ENCODE measurements at places on chromosomes 3 and 15. TPM values are rescaled to one million over a fixed set of nuclear protein-coding genes. Genes with fewer than 3 reads are reported as not detected.
A peak's percentile ranks its signal among the peaks of the same experiment; 100 is the strongest.

Gene CFAP44
- 2.7 TPM for total RNA-seq

Gene GADL1
- not detected for total RNA-seq

Gene BCL2A1
- 111 TPM for total RNA-seq

Gene MIX23
- 126 TPM for total RNA-seq

Gene TBC1D2B
- 62.3 TPM for total RNA-seq

Gene CELF6
- 0.21 TPM for total RNA-seq

Gene RAMAC
- total RNA-seq = 26.4 TPM

Gene TAGLN3
- total RNA-seq = 0.33 TPM

Gene SMCO1
- total RNA-seq = not detected

Gene ATP13A5
- not detected for total RNA-seq

DNA sequence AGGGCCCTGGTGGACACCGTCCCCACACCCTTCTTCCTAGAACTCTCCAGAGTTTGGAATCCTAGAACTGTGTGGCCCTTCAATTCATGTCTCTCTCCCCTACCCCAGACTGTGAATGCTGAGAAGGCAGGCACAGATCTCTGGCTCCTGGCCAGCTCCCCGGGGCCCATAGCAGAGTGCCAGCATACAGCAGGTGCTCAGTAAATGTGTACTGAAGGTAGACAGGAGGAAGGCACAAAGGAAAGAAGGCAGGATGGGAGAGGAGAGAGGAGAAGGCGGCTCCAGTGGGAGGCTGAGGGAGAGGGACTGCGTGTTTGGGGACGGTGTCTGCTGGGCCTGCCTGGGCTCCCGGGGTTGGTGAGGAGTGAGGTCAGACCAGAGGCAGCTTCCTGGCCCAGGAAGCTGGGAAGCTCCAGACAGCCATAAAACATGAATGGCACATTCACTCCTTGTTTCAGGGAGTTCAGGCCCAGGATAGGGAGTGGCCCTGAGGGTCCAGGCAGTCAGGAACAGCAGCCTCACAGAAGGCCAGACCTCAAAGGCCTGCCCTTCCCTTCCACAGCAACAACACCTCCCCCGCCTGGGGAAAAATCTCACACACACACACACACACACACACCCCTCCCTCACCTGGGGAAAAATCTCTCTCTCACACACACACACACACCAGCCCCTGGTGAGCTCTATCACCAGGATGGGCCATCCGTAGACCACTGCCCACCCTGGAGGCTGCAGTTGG lies 137.1 kb upstream of the PRR20G start:
- no peak overlapping the region for H3K27ac ChIP-seq
- no peak overlapping the region for H3K4me3 ChIP-seq
- peaks cover 10% of the 10 kb centered on the region for H3K27me3 ChIP-seq
- no peak for DNase-seq

GRCh38 chr3:172347895-172348679 lies 100.2 kb downstream of the GHSR start:
- H3K4me1 ChIP-seq = peaks cover 6% of the 10 kb centered on the region
- peaks cover 14% of the 10 kb centered on the region for H3K36me3 ChIP-seq
- H3K27ac ChIP-seq = no peak overlapping the region
- no peaks in the 10 kb centered on the region for H3K27me3 ChIP-seq
- DNase-seq = no peak

DNA sequence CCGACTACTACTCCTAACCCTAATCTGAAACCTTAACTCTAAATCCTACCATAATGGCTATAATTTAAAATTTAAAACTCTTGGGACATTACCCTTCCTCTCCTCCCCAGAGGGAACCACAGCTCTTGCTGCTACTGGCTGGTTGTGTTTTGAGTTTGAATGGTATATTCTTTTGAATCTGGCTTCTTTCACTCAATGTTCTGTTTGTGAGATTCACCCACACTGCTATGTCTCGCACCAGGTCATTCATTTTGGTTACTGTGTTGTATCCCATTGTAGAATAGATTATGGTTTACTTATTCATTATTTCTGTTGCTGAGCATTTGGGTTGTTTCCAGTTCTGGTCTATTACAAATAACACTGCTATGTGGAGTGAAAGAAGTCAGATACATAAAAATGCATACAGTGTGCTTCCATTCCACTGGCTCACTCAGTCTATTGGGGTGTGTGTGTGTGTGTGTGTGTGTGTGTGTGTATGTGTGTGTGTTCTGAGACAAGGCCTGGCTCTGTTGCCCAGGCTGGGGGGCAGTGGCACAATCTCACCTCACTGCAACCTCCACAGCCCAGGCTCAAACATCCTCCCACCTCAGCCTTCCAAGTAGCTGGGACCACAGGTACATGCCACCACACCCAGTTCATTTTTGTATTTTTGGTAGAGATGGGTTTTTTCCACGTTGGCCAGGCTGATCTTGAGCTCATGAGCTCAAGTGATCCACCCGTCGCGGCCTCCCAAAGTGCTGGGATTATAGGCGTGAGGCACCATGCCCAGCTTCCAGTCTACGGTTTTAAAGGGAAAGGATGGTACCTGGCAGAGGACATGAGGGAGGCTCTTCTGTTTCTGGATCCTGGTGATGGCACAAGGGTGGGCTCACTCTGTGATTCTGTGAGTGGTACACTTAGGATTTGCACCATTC lies 19.2 kb upstream of the SYNM start:
- no peaks in the 10 kb centered on the region for H3K36me3 ChIP-seq
- no peak overlapping the region for H3K4me3 ChIP-seq
- H3K27ac ChIP-seq = no peak overlapping the region
- DNase-seq = no peak
- peaks cover 13% of the 10 kb centered on the region for H3K27me3 ChIP-seq

GRCh38 chr3:29922992-29923746 lies 642.3 kb downstream of the RBMS3 start:
- H3K27ac ChIP-seq = no peak overlapping the region
- no peaks in the 10 kb centered on the region for H3K27me3 ChIP-seq
- H3K36me3 ChIP-seq = no peaks in the 10 kb centered on the region
- H3K4me3 ChIP-seq = no peak overlapping the region
- no peaks in the 10 kb centered on the region for H3K4me1 ChIP-seq

- H3K27ac ChIP-seq = no peak overlapping the region
- no peaks in the 10 kb centered on the region for H3K4me1 ChIP-seq
- no peaks in the 10 kb centered on the region for H3K36me3 ChIP-seq
- no peaks in the 10 kb centered on the region for H3K27me3 ChIP-seq
- no peak overlapping the region for H3K4me3 ChIP-seq
Measured at GRCh38 chr15:54462511-54462913, 484.3 kb downstream of the UNC13C start.

DNA sequence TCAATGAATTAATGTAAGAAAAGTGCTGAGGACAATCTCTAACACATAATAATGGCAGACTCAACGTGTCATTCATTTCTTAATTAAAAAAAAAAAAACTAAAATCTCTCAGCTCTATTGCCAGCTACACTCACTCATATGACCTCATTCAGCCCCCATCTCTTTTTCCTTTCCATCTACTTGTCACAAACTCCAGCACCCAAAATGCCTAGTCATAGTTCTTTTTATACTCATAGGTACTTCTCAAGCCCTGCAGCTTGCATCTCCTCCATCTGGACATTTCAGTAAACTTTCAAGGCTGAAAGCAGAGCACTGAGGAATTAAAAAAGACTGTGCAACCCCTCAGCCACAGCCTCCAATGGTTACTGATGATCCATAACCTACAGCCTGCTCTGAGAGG lies 109.8 kb downstream of the PLCH1 start:
- H3K36me3 ChIP-seq = no peaks in the 10 kb centered on the region
- DNase-seq = no peak
- no peak overlapping the region for H3K4me3 ChIP-seq
- H3K27ac ChIP-seq = no peak overlapping the region
- peaks cover 7% of the 10 kb centered on the region for H3K27me3 ChIP-seq

DNA sequence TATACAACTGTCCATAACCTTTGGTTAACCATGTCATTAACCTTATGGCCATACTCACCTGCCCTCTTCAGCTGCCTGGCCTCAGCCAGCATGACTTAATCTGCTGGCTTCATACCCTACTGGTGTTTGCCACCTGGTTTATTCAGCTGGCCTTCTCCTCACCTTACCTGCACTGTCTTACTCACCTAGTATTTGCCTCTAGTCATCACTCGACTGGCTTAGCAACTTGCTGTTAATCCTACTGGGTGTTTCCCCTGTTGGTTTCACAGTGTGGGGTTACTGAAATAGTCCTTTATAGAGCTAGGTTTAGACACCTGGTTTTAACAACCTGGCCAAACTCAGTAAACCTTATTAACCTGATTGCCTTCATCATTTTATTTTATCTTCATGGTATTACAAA lies 96.4 kb downstream of the IL12A start:
- no peak for DNase-seq
- no peaks in the 10 kb centered on the region for H3K36me3 ChIP-seq

- peaks cover 31% of the 10 kb centered on the region for H3K27me3 ChIP-seq
- no peak overlapping the region for H3K27ac ChIP-seq
- H3K4me3 ChIP-seq = no peak overlapping the region
- no peak for DNase-seq
- H3K36me3 ChIP-seq = no peaks in the 10 kb centered on the region
Measured at GRCh38 chr15:74243431-74243830, 7.3 kb downstream of the CCDC33 start.

GRCh38 chr15:44029003-44029402 lies 166.1 kb downstream of the FRMD5 start:
- DNase-seq = no peak
- H3K4me1 ChIP-seq = peaks cover 2% of the 10 kb centered on the region
- H3K27me3 ChIP-seq = peaks cover 18% of the 10 kb centered on the region

- H3K4me1 ChIP-seq = peaks cover 5% of the 10 kb centered on the region
- no peaks in the 10 kb centered on the region for H3K36me3 ChIP-seq
- peaks cover 3% of the 10 kb centered on the region for H3K27me3 ChIP-seq
Measured at GRCh38 chr3:133455960-133456359, 56.1 kb downstream of the BFSP2 start.

DNA sequence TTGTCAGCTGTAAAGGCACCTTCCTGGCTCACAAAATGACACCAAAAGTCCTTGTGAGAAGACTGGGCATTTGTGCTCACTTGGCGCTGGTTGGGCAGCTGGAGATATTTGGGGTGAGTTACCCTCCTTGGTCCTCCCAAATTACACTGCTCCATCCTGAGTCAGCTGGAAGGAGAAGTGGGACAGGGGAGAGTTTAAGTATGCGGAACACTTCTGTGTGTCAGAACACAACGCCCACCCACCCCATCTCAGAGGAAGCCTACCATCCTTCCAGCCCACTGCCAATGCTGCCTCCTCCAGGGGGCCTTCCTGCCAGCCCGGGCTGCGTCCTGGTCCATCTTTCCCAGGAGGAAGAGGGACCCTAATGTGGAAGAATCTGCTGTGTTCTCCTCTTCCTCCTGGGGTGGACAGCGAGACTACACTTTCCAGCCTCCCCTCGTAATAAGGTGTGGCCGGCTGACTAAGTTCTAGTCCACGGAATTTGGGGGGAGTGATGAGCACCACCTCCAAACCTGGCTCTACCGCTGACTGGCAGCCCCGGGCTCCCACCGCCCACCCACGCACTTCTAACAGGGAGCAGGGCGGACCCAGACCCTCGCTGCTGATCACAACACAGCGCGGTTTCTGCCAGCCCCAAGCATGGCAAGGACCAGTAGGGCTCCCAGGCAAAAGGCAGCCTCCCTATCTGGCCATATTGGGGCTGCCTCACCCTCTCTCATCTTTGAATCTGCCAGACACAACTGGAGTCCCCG lies 265.0 kb downstream of the XXYLT1 start:
- peaks cover 12% of the 10 kb centered on the region for H3K27me3 ChIP-seq
- no peaks in the 10 kb centered on the region for H3K4me1 ChIP-seq
- H3K27ac ChIP-seq = no peak overlapping the region
- no peaks in the 10 kb centered on the region for H3K36me3 ChIP-seq
- no peak overlapping the region for H3K4me3 ChIP-seq

GRCh38 chr15:75809986-75810750 lies 33.1 kb upstream of the UBE2Q2 start:
- H3K4me1 ChIP-seq = no peaks in the 10 kb centered on the region
- H3K36me3 ChIP-seq = no peaks in the 10 kb centered on the region
- H3K27me3 ChIP-seq = peaks cover 20% of the 10 kb centered on the region
- DNase-seq = peak; percentile 65

DNA sequence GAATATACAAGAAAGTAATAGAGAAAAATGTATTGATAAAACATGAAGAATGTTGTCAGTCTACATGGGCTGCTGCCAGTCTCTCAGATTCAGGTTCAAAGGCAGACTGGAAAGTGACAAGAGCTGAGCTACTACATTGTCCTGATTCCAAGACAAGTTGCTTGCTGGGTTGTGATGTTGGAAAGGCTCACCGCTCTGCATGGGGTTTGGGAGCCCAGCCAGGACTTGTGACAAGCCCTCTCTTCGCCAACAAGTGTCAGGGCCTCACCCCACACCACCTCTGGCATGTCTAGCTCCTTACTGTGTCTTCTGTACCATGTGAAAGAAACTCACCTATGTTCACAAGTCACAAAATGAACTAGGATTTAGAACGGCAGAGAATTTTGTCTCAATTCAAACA lies 43.0 kb upstream of the SH3GL3 start:
- no peaks in the 10 kb centered on the region for H3K4me1 ChIP-seq
- H3K27ac ChIP-seq = no peak overlapping the region
- H3K4me3 ChIP-seq = no peak overlapping the region
- no peaks in the 10 kb centered on the region for H3K36me3 ChIP-seq
- H3K27me3 ChIP-seq = peaks cover 4% of the 10 kb centered on the region

DNA sequence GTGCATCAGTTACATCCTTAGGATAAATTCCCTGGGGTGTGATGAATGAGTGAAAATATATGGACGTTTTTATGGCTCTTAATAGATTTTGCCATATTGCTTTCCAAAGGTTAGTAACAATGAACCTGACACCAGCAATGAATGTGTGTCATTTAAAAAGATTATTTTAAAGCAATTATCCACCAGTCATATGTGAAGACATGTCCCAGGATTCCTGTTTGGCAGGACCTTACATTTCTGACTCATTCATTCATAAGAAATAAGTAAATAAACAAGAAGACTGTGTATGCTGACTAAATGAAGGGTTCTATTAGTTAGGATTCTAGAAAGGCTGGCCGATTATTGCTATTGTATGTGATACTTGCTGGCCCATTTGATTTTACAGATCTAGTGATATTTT lies 201.5 kb downstream of the SOX2 start:
- no peak for DNase-seq
- H3K4me3 ChIP-seq = no peak overlapping the region
- H3K27ac ChIP-seq = no peak overlapping the region
- no peaks in the 10 kb centered on the region for H3K4me1 ChIP-seq
- H3K27me3 ChIP-seq = no peaks in the 10 kb centered on the region
- no peaks in the 10 kb centered on the region for H3K36me3 ChIP-seq

DNA sequence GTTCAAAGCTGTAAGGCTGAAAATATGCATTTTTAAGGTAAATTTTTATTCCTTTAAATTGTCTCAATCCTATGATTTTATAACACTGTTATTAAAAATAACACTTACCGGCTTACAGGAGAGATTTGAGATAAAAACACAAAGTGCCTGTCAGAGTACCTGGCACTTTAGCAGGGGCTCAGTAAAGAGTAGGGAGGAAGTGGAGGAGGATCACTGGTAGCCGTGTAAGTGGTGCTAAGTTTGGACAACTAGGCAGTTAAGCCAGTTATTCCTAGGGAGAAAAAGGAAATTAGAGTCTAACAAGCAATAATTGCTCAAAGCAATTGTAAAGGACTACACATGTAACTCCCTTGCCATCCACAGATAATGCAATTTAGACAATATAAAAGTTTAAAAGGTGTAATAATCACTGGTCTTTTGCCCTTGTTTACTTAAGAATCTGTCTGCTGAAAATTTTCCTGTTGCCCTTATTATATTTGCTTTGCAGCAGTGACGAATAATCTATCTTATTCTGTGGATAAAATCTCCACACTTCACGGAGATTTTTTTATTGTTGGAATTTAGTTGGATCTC lies 204.8 kb downstream of the CDIN1 start:
- no peaks in the 10 kb centered on the region for H3K36me3 ChIP-seq
- H3K4me3 ChIP-seq = no peak overlapping the region
- no peak overlapping the region for H3K27ac ChIP-seq
- H3K4me1 ChIP-seq = peaks cover 6% of the 10 kb centered on the region

GRCh38 chr3:189580190-189580589 lies 51.0 kb upstream of the TP63 start:
- H3K27me3 ChIP-seq = no peaks in the 10 kb centered on the region
- no peak overlapping the region for H3K4me3 ChIP-seq
- peaks cover 3% of the 10 kb centered on the region for H3K4me1 ChIP-seq
